Central memory CD4-positive, alpha-beta T cell (primary cell): ENCODE measurements at places on chromosomes 7 and 10.

DNA sequence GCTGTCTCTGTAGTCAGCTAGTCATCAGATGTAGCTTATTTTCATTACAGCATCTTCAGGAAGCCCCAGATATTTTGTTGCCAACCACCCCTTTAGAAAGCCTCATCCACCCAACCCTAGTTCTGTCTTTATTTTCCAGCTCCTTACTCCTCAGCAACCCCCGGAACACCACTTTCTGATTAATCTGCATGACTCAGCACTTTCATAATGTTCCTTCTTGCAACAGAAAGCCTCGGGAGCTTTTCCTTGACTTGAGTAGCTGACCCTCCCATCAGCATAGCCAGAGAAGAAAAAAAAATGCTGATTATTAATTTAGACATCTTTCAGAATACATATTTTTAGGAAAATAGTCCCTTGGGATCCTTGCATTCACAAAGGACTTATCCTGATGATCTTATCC, 244.0 kb upstream of the CXCL12 start:
- no peak for DNase-seq

- DNase-seq = no peak
These were observed 373 bp downstream of the DHX32 start for GRCh38 chr10:125880719-125881118.

GRCh38 chr7:39592586-39592985, 26.4 kb downstream of the YAE1 start:
- no peak for DNase-seq

- no peak for DNase-seq
These were observed 393.3 kb upstream of the AUTS2 start for GRCh38 chr7:69204943-69205342.

DNA sequence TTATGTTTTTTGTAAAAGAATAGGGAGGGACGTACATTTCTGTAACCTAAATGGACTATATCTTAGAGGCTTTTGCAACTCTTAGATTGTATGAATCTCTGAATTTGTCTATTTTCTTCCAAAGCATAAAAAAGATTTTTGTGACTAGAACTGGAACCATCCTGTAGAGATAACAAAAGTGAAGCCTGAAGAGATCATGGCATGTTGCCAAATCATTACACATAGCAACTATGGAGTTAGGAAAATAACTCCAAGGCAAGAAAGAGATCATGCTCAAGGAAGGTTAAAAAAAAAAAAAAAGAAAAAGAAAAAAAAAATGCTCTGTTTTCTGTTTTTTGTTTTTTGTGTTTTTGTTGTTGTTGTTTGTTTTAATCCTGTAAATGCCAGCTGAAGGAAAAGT, 567.7 kb upstream of the ZWINT start:
- no peak for DNase-seq

GRCh38 chr10:119177708-119178371, 772 bp downstream of the PRDX3 start:
- DNase-seq = no peak

- DNase-seq = no peak
These were observed 75.8 kb downstream of the DLG5 start for GRCh38 chr10:77850620-77851231.

DNA sequence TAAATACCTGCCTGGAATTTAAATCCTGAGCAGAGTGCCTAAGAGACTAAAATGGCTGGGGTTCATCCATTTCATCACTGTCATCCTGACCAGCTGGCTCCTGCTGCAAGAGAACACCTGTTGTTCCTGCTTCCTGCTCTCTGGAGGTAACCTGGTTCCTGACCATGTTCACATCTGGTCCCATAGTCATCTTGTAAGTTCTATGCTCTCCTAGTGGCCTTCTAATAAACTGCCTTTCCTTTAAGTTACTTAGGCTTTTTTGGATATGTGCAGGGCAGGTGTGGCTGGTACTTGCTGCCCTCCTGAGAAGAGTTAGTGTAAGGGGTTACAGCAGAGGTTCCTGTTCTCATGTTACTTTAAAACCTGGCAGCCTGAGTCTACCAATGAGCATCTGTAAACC, 80.0 kb downstream of the NRCAM start:
- DNase-seq = no peak
